T-helper 9 cell (primary cell): ENCODE measurements at places on chromosomes 1 and 21.

DNA sequence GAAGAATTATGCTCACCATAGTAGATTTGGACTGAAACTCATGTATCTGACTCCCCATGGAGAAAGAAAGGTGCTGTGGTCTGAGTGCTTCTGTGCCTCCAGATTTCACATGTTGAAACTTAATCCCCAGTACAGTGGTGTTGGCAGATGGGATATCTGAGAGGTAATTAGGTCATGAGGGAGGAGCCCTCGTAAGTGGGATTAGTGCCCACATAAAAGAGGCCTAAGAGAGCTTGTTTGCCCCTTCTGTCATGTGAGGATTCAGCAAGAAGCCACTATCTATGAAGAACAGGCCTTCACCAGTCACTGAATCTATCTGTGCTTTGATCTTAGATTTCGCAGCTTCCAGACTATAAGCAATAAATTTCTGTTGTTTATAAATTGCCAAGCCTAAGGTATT is 150.1 kb downstream of the PLPP3 start:
- no peak for DNase-seq

- no peak for DNase-seq
Measured at GRCh38 chr1:211355873-211356272, 29.2 kb downstream of the TRAF5 start.

DNA sequence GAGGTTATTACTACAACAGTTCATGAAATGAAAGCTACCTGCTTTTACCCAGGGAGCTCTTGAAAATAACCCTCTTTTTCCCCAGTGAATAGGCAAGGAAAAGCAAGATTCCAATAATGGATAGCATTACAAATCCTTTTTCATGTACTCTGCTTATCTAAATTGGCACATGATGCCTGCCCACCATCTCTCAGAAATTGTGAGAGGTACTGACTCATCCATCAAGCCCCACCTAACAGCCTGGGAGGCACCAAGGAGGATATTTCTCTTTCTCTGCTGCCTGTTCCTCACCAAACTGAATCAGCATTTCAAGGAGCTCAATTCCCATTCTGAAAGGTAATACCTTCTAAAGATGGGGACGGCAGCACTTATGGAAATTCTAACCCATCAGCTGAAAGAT is 34.4 kb downstream of the PALMD start:
- DNase-seq, result no peak

DNA sequence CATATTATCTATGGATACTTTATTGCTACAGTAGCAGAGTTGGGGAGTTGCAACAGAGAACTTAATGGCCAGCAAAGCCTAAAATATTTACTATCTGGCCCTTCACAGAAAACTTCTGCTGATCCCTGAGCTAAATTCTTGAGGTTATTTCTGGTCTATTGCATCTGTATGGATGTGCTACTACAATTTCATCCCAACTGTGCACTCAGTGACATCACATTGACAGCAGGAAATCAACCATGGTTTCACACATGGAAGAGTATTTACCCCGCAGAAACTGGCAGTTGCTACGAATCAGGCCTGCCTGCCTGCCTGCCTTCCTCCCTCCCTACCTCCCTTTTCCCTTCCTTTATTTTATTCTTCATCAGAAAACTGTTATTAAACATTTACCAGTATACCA is 12.1 kb downstream of the CLCA2 start:
- no peak for DNase-seq

- DNase-seq, result no peak
Measured at GRCh38 chr21:28325618-28326017, 667.1 kb downstream of the LTN1 start.
